Activated CD4-positive, alpha-beta T cell treated with anti-CD3 and anti-CD28 coated beads, Interleukin-2, amount 10 ng/mL, durations not matched to agents 24 days and 14 days (primary cell): ENCODE measurements at places on chromosomes 3 and 15. TPM values are rescaled to one million over a fixed set of nuclear protein-coding genes. Genes with fewer than 3 reads are reported as not detected.
A peak's percentile ranks its signal among the peaks of the same experiment; 100 is the strongest.

DNA sequence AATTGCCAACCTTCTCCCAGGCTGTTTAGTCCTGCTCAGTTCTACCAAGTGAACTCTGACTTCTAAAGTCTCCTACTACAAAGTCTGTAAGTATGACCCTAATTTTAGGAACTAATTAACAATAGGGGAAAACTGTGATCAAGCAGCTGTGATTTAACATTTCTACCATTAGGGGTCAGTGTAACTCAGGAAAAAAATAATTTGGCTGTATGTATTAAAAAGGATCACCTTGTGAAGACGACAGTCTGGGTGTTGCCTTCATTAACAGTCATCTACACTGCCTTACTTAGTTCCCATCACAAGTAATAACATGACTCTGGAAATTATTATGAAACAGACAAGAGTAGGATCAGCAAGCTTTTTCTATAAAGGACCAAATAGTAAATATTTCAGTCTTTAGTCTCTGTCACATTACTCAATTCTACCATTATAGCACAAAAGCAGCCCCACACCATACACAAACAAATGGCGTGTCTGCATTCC, 4.2 kb upstream of the NPHP3 start:
- DNase-seq = peak; percentile 66

DNA sequence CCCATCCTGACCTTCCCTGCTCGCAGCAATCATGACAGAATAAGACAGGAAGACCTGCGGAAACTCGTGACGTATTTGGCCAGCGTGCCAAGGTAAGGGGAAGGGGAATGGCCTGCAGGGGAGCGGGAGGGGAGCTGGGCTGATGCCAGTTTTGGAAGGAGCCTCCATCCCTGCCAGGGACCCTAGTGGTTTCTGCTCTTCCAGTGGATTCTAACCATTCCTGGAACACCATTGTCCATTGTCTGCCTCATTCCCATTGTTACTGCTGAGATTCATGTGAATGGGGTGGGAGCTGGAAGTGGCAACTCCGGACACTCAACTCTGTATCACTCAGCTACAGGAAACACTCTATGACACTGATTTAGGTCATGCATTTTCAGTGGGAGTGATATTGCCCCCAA, 242.9 kb upstream of the ROPN1 start:
- DNase-seq = no peak

The ACAN gene
- not detected in 2 replicates for total RNA-seq

- DNase-seq = no peak
Measured at GRCh38 chr3:118207271-118207670, 827.4 kb downstream of the IGSF11 start.

- no peak for DNase-seq
Measured at GRCh38 chr15:88877415-88877814, 17.9 kb downstream of the HAPLN3 start.

GRCh38 chr3:127419182-127419581, 131.3 kb upstream of the PRR20G start:
- DNase-seq = no peak

The MAN2C1 gene
- 232 and 255 TPM in 2 replicates for total RNA-seq

- DNase-seq = no peak
Measured at GRCh38 chr15:77637851-77638692, 5.4 kb upstream of the LINGO1 start.

The MME gene
- not detected in 2 replicates for total RNA-seq

GRCh38 chr3:156527060-156527459, 27.9 kb downstream of the SSR3 start:
- no peak for DNase-seq

GRCh38 chr15:77800305-77800704, 167.6 kb upstream of the LINGO1 start:
- DNase-seq = no peak

- no peak for DNase-seq
Measured at GRCh38 chr3:159186581-159186980, 384.7 kb downstream of the MFSD1 start.

GRCh38 chr3:155231792-155232191, 61.7 kb downstream of the STRIT1 start:
- DNase-seq = no peak

DNA sequence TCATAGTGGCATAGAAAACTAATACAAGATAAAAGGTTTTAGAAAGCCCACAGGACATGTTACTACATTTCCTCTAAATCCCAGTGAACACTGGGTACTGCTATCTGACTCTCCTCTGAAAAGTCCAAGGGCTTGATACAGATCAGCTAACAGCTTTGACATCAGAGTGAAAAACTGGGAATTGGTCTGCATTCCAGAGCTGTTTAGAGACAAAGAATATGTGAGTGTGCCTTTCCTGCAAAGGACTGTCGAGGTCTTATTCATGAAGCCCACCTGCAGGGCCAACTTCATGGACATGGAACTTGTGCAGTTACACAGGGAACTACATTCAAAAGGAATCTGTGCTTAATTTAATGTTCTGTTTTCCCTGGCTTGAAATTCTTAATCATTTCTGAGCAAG, 5.2 kb upstream of the TMCO5A start:
- DNase-seq = no peak

The LRRC31 gene
- not detected in 2 replicates for total RNA-seq

DNA sequence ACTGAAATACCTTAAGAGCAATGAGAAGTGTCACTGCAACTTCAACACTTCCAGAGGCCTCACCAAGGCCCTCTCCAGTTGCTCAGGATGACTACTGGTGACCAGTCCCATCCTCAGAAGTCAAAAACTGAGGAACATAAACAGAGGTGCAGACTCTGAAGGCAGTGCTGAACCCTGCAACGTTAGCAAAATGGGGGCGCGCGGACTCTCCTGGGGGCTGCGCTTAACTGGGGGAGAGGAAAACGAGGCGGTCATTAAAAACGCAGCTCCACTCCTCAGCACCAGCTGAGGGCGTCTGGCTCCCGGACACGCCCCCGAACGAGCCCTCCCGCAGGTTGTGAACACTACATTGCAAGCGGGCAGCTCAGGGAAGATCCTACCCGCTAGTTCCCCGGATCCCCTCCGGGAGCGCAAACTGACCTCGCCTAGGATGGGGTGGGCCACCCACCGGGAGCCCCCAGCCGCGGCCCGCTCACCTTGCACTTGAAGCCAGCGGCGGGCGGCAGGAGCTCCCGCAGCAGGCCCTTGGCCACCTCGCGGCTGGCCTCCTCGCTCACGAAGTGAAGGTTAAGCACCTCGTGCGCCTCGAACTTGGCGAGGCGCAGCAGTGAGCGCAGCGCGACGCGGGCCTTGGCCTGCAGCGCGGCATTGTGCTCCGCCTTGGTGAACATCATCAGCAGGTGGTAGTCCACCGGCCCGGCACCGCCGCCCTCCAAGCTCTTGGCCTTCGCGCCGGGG, 711 bp downstream of the XXYLT1 start:
- DNase-seq = peak; percentile 81

The TMEM108 gene
- total RNA-seq = not detected in 2 replicates

The AHSG gene
- not detected in 2 replicates for total RNA-seq

DNA sequence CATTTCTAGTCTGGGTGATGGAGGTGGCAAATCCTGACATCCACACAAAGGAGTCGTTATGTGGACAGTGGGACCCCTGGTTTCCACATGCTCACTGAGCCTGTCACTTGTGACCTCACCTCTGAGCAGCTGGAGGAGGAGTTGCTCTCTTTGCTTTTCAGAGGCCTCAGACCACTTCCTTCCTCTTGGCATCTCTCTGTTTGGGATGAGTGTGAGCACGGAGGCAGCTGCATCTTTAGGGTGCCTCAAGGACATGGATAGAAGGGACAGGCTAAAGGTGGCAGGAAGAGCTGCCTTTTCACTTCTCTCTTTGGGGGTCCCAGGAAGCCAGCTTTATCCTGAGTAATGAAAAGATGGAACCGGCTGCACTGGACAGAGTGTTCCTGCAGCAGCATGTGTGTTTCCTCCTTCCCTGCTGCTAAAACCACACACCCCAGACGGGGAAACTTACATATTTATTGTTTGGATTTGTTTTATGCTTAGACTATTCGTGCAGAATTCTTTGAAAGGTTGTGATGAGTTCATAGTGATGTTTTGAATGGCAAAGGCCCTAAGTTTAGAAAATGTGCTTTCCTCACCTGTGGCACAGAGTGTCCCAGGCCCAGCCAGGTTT, 31.8 kb downstream of the GPR171 start:
- peak; percentile 86 for DNase-seq

The GABRR3 gene
- 0.05 and 0.12 TPM in 2 replicates for total RNA-seq

DNA sequence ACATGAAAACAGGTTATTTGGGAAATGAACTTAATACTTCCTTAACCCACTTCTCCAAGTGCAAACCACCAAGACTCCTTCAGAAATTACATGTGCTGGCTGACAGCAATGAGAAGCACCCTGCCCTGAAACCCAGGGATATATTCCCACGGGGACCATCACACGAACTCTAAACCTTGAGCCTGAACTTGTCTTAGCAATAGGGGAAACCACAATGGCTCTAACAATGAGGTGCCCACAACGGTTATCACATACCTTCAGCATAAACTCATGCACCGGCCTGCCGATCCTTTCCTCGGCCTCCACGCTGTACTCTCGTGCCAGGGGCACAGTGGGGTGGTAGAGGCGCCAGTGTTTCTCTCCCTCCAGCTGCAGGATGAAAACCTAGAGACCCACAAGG, 13.4 kb downstream of the RIOX2 start:
- no peak for DNase-seq

GRCh38 chr15:80755885-80756284, 23.3 kb upstream of the CEMIP start:
- no peak for DNase-seq

GRCh38 chr15:39583596-39584265, 2.9 kb downstream of the THBS1 start:
- DNase-seq = peak; percentile 77

The EEFSEC gene
- total RNA-seq = 19.2 and 21.3 TPM in 2 replicates

GRCh38 chr15:79027532-79028410, 62.8 kb downstream of the RASGRF1 start:
- DNase-seq = no peak

DNA sequence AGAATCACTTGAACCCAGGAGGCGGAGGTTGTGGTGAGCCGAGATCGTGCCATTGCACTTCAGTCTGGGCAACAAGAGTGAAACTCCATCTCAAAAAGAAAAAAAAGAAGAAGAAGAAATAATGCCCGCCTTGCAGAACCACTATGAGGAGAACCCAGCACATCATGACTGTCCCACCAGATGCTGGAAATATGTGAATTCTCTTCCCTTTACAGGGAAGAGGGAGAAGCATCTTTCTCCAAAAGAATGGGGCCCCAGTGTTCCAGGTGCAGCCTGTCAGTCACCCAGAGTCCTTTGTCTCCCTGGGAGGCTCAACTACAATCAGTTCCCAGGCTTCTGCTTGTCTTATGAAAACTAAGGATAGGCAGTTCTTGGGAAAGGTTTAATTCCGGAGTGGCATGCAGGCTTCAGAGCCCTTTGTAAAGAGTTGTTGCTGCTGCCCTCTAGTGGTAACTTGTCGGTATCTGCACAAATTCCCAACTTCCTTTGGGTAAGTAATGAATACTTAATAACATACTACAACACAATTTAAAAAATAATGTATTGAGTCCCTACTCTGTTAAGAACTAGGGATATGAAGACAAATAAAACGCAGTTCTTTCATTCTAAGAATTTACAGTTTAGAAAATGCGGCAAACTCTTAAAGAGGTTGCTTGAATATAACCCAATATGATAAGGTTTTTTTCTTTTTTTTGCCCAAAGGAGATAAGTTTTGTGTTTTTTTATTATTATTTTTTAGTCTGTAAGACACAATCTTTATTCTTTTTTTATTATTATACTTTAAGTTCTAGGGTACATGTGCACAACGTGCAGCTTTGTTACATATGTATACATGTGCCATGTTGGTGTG, 18.6 kb upstream of the TICRR start:
- peak; percentile 83 for DNase-seq

GRCh38 chr3:5136211-5136918, 14.3 kb downstream of the ARL8B start:
- DNase-seq = peak; percentile 77

DNA sequence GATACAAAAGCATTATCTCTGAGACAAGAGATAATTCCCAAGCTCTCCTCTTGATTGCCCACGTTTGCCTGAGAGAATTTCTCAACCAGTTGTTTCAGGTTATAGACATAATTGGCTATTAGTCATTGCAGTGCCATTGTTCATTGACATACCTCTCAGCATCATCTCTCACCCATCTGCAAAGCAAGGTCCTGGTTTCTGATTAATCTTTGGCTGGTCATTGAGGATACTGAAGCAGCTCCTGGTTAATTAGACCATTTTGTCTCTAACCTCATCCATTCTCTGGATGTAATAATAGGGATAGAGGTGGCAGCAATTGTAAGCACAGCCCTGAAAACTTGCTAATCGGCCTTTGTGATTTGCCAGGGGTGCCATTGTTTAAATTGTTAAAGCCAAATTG, 104.2 kb downstream of the CNTN6 start:
- no peak for DNase-seq

The PPP1R14D gene
- total RNA-seq = not detected in 2 replicates

DNA sequence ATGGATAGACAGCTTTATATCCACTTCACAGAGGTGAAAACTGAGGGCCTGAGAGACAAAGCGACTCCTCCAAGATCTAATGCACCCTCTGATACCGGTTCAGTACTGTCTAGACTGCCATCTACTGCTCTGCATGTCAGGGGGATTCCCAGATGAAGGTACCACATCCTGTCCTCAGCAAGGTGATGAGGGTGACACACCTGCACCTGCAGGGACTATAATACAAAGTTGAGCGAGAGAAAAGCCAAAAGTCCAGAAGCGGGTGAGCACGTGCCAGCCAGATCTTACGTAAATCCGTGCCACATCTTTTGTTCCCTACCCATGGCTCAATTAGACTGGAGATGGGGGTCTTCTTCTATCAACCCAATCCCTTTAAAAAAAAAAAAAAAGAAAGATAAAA, 32.4 kb upstream of the HES1 start:
- peak; percentile 73 for DNase-seq

GRCh38 chr3:104437131-104437750, 929.5 kb upstream of the ALCAM start:
- DNase-seq = no peak

DNA sequence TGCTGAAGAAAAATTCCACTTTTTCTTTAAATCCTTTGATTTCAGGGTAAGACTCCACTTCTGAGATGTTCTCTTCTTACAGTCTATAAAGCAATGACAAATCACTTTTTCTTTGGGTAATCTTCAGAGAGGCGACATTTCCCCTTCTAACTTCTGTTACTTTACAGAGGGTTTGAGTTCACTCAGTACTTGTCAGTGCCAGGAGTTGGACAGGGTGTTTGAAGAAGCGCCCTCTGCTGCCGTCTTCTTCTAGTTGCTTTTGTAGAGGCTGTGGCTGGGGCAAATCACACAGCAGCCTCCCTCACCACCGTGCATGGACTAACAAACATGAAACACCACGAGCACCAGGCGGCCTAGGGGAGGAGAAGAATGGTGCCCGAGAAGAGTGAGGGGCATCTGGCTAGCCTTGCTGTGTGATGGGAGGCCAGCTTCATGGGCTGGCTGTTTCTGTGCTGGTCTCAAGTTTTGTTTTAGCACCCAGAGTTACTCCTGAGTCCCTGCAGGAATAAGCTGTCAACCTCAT, at the start of gene CD80:
Gene CD80, minus strand, starts transcription at position 174 of the 523 bp plus-strand sequence. CDS start 1,886 bp downstream, outside the sequence.
- DNase-seq = peak; percentile 92

The NTRK3 gene
- total RNA-seq = 0.37 and 1.6 TPM in 2 replicates

GRCh38 chr3:25021816-25022215, 406.2 kb upstream of the RARB start:
- no peak for DNase-seq

GRCh38 chr15:67744331-67745072, 80.8 kb upstream of the SKOR1 start:
- DNase-seq = no peak
